ENCODE measurements at places on chromosomes 16 and 17.

DNA sequence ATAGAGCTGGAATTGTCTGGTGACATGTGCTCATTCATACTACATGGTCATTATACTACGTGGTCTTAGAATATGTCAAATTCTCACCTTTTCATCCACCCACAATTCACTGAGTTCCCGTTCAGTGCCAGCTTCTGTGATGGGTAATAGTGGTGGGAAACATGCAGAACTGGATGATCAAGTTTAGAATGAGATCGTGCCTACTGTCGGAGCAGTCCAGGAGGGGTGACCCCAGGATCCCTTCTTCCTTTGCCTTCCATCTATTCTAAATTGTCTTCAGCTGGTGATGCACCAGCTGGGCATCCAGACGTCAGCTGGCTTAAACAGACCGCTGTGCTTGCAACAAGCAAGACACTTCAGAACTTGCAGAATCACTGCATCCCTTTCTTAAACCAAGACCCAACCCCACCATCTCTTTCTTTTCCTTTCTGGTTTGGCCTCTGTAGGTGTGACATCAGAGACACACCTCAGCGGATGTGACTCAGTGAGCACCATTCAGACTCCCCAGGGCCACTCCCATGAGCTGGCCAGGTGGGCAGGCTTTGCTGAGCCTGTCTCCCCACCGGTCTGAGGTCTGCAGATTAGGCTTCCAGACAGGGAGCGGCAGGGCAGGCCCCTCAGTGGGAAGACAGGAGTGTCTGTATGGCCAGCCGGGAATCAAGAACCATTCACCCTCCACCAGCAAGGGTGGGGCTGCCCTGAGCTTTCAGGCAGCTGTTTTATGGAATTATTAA, 18.1 kb downstream of the C17orf100 start:
- DNase-seq: no peak

- no peak for DNase-seq
Observed at GRCh38 chr16:81684242-81684837, 94.8 kb upstream of the PLCG2 start.

DNA sequence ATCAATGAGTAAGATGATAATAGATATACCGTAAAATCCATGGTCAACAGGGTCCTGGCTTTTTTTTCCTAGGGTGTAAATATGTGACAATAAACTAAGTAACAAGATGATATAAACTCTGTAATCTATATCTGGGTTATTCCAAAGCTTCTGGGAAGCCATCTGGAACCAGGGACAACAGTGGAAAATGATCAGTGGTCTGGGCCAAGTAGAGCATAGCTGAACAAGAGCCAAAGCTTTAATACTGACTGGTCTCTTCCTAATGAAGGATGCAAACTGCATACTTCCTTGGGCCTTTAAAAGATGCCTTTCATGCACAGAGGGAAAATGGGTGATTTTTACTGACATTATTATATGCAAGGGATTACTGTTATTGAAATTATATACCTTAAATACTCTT, 8.9 kb downstream of the CA10 start:
- DNase-seq: no peak

- DNase-seq: peak; percentile 18
Observed at GRCh38 chr17:78290721-78291120, 59.3 kb downstream of the TMEM235 start.

- no peak for DNase-seq
Observed at GRCh38 chr17:2755891-2756724, 6.7 kb upstream of the CCDC92B start.

- no peak for DNase-seq
Observed at GRCh38 chr17:16924696-16925440, 47.0 kb downstream of the TNFRSF13B start.

- DNase-seq: peak; percentile 89
Observed at GRCh38 chr17:68205808-68206720, 41.8 kb upstream of the AMZ2 start.

DNA sequence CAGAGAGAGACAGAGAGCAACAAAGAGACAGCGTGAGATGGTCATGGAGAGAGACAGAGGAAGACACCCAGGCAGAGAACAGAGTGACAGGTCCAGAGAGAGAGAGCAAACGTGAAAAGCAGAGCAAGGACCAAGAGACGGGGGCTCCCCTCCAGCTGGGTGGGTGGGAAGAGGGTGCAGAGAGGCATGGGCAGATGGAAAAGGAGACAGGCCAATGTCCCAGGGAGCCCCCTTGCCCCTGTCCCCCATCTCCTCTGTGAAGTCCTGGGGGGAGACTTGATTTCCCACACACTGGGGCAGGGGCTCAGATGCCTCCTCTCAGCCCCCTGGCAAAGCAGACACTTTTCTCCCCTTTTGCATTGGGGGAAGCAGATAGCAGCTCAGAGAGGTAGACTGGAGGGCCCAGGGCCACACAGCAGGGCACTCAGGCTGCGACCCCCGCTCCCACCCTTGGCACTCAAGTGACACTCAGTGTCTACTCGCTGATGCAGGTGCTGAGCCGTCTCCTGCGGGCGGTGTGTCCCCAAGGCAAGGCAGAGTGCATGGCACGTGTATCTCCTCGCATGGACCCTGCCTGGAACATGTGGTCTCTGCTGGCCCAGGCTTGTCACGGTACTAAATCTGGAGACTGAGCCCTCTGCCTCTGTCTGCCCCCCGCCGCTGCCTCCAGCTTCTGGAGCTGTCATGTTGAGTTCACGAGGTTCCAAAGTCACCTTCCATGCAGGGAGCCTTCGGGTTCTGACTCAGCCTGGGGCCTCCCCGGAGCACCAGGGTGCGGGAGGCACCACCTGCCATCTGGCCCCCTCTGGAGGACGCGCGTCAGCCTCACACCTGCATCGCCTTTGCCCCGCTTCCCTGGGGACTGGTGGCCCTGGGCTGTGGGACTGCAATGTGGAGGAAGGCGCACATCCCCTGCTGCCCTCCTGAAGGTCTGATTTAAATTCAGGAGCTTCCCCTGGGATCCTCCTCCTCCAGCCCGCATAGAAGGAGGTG, 215.9 kb upstream of the GSE1 start:
- no peak for DNase-seq

GRCh38 chr17:75036643-75037268, 10.0 kb downstream of the ATP5PD start:
- DNase-seq: no peak

DNA sequence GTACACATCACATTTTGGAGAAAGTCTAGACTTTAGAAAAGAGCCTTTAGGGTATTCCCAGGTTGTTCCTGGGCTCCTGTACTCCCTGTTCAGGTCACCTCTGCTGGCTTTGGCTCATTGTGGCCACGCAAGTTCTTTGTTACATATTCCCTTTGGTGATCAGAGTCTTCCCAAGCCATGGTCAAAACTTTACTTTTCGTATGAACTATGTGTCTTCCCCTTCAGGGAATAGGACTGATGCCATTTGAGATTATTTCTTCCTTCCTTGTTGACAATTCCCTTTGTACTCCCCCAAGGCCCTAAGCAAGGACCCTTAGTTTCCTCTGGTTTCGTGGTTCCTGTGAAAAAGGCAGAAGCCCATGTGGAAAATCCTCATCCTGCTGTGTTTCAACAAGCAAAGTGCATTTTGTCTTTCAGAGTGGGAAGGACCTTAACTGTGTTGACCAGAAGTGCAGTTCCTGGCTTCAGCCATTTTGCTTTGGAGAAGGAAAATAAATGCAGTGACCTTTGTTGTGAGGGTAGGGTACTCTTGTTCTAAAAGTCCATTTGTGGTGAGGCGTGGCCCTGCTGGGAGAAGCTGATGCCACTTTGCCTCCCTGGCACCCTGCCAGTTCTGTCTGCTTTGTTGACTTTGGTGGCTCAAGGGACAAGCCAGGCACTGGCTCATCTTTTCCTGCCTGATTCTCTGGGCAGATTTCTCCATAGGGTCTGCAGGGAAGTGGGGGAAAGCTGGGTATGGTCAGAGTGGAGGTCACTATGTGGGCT, 55.1 kb downstream of the ZNRF1 start:
- DNase-seq: peak; percentile 55

GRCh38 chr17:66191593-66192377, at the start of gene CEP112:
CEP112 (minus strand) TSS chr17:66192133.
- peak; percentile 97 for DNase-seq

- DNase-seq: no peak
Observed at GRCh38 chr17:80164185-80164584, 5.6 kb upstream of the CARD14 start.

GRCh38 chr16:72829846-72830775, 217.8 kb downstream of the ZFHX3 start:
- DNase-seq: no peak

- DNase-seq: peak; percentile 75
Observed at GRCh38 chr16:81778861-81779535, at the start of gene PLCG2. PLCG2 (plus strand) TSS chr16:81779291; CDS start chr16:81785990, 6,699 bp downstream.

- DNase-seq: no peak
Observed at GRCh38 chr17:68539548-68540467, 27.6 kb downstream of the PRKAR1A start.

Measured in SK-N-SH (cell line).